Stimulated activated CD8-positive, alpha-beta memory T cell treated with anti-CD3 and anti-CD28 coated beads, Interleukin-15, amount 100 ng/mL, for 24 hours (primary cell): ENCODE measurements at places on chromosomes 7 and 10.

GRCh38 chr10:93106631-93107072, 33.0 kb downstream of the CYP26A1 start:
- DNase-seq, result no peak

GRCh38 chr7:19944363-19945120, 171.1 kb upstream of the TMEM196 start:
- no peak for DNase-seq

DNA sequence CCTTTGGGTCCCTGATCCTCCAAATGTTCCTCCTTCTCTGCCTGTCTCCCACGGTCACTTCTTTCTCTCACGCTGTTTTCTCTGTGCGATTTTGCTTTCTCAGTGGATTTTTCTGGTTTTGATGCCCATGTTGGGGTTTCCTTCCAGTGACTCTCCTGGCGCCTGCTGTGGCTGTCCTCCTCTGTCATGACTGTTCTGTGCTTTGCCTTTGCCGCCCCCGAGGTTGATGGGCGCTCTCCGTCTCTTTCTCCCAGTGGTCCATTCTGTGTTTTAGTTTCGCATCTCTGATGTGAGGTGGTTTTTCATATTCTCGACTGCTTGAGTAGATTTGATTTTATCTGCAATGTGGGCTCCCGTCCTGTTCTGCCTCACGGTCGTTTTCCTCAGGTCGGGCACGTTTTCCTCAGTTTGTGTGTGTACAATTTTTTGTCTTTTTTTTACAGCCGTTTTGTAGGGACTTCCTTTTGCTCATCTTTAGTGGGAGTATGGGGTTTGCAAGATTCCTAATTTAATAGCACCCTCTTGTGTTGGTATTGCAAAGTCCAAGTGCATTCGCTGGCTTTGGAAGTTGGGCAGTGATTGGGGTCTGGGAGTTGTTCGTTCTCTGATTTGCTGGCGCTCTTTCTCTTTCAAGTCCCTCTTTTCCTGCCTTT, 100.0 kb downstream of the INPP5A start:
- DNase-seq, result no peak

DNA sequence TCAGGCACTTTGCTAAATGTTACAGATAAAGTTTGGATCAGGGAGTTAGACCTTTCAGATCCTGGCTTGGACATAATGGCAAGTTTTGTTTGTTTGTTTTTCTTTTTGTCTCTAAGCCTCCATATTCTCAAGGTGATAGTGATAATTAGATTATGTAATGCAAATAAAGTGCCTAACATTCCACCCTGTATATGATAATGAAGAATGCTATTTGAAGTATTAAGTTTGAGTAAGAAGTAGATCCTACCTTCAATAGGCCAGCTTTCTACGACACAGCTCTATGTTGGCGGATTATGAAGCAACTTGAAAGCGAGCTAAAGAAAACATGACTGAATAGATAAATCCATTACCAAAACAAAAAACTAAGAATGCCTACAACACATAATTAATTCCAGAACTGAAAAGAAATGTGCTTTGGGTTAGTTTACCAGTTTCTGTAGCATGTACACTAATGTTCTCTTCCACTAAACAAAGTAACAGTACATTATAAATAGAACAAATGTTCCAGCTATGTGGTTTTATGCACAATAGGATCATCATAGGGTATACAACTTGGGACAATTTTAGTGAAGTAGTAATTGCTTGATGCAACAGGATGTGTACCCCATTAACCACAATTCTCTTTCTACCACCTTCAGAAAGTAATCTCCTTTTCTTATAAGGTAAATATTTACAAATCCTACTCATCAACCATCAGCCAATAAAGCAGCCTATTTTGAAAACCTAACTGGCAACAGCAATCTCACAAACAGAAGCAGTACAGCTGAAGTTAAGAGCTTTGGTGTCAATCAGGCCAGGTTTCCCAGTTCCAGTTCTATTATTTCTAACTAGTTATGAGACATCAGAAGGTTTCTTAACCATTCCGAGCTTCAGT, 1.5 kb downstream of the SEM1 start:
- DNase-seq, result no peak

- no peak for DNase-seq
Observed at GRCh38 chr7:117949232-117949631, 76.0 kb upstream of the CTTNBP2 start.

DNA sequence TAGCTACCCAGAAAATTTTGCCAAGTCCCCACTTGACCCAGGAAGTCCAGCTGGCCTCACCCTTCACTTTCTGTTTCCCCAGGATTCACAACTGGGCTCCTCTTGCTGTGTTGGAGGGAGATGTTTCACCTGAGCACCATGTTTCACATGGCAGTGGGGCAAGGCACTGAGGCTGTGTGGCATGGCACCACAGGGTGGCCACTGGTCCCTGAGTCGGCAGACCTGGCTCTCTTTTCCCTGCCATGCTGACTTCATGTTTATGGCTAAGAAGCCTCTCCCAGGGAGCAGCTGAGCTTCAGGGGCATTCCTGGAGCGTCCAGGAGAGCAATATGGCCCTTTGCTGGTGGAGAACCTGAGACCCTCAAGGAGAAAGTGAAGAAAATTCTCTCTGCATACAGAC, 266.9 kb downstream of the RPS24 start:
- no peak for DNase-seq

DNA sequence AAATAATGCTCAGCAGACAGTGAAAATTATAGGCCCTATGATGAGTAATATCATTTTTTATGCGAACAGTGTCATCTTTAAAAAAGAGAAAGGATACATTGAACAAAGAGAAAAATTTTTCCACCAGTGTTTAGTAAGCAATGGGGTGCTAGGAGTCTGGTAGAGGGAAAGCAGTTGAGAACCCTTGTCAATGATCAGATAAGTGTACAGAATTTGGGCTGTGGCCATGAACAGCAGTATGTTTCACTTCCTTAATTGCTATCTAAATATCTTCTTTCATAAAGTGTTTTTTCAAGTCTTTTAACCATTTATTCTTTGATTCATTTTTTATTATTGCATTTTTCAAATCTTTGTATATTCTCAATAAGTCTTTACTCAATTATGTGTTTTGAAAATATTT, 750.7 kb upstream of the KCND2 start:
- no peak for DNase-seq

- no peak for DNase-seq
Observed at GRCh38 chr10:110045772-110046171, 38.0 kb downstream of the ADD3 start.

GRCh38 chr7:41568135-41568534, 134.8 kb downstream of the INHBA start:
- no peak for DNase-seq

- no peak for DNase-seq
Observed at GRCh38 chr7:47024991-47025390, 556.9 kb downstream of the TNS3 start.

GRCh38 chr10:44382981-44383748, 1.7 kb downstream of the CXCL12 start:
- DNase-seq, result no peak

- no peak for DNase-seq
Observed at GRCh38 chr10:61480208-61480607, 27.0 kb upstream of the TMEM26 start.

DNA sequence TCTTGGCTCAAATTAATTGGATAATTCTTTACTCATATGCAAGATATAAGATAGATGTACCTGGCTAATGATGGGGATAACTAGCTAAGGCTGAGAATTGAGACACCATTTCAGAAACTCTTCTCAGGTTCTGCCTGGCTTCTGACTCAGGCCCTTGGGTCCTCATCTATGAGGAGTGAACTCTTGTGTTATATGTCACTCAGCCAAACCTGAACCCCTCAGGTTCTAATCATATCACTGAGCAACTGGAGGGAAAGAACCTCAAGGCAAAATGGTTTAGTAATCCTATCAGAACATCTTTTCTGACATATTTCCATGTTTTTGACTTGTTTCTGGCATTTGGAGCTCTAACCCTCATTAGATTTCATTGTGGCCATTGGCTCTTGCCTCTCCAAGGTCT, 100.4 kb downstream of the CPED1 start:
- DNase-seq, result no peak

GRCh38 chr7:50805447-50806125, 22.9 kb upstream of the GRB10 start:
- no peak for DNase-seq

GRCh38 chr10:60384708-60385398, 4.8 kb downstream of the ANK3 start:
- no peak for DNase-seq

DNA sequence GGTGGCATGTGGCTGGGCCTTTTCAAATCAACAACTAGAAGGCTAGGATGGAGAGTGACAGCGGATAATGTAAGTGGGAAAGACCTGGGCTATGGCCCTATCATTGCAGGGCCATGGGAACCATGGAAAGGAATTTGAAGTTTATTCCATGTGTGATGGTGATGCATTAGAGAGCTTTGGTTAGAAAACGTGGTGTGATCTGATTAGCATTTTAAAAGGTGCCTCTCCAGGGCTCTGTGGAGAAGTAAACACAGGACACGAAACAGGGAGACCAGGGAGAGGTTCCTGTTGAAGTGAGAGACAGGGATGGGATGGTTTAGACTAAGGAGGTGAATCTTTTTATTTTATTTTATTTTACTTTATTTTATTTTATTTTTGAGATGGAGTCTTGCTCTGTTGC, 749.5 kb downstream of the GATA3 start:
- no peak for DNase-seq

DNA sequence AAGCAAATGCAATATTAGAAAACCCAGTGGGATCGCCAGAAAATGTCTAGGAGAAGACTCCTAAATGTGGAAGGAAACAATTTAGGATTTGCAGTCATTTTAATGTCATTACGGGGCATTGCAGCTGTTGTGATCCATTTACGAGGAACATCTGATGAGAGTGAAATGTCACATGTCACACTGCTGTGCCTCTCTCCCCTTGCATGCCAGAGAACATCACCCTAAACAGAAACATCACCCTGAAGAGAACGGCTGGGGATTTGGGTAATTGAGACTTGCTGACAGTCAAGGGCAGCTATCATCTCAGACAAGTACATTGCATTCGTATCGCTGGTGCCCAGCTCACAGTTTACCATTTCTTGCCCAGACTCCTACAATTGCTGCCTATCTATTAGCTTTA, 785.7 kb upstream of the POM121L12 start:
- DNase-seq, result no peak

DNA sequence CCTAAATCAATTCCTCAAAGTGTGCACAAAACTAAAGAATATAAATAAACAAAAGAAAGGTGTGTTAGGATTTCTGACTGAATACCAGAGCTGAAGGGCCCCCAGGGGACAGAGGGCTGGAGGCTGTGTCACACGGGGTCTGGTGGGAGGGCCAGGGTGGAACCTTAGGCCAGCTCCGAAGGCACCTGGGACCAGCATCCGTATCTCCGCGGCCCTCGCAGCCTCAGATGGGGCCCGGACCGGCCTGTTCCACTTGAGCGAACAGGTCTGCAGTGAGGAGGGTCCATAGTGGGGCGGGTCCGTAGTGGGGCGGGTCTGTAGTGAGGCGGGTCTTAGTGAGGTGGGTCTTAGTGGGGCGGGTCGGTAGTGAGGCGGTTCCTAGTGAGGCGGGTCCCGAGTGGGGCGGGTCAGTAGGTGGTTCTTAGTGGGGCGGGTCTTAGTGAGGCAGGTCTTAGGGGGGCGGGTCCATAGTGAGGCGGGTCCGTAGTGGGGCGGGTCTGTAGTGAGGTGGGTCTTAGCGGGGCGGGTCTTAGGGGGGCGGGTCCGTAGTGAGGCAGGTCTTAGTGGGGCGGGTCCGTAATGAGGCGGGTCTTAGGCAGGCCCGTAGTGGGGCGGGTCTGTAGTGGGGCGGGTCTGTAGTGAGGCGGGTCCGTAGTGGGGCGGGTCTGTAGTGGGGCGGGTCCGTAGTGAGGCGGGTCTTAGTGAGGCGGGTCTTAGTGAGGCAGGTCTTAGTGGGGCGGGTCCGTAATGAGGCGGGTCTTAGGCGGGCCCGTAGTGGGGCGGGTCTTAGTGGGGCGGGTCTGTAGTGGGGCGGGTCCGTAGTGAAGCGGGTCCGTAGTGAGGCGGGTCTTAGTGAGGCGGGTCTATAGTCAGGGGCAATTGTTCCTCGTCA, 15.1 kb downstream of the GPR146 start:
- DNase-seq, result no peak

DNA sequence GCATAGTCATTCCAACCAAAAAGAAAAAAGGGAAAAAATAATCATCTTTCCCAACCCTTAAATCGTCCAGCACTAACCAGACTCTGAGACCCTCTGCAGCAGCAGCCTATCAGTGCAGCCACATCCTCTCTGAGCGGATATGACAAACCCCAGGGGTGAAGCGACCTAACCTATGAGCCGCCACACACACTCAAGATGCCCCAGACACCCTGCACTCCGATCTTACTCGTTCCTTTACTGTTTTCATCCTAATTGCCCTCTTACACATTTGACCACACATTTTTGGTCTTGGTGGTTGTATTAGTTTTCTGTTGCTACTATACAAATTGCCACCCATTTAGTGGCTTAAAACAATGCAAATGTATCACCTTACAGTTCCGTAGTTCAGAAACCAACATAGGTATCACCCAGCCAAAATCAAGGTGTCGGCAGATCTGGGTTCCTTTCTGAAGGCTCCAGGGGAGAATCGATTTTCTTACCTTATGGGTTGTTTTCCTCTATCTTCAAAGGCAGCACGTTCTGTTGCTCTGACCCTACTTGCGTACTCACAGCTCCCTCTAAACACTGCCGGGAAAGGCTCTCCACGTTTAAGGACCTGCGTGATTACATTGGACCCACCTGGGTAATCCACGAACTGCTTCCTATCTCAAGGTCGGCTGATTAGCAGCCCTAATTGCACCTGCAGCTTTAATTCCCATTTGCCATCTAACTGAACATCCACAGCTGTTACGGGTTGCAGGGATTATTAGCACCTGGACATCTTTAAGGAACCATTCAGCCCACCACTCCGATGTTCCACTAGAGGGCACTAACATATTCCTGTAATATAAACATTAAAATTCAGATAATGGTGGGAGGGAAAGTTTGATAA, 37.3 kb upstream of the PRSS1 start:
- no peak for DNase-seq

GRCh38 chr7:52146871-52147634, 830.4 kb upstream of the COBL start:
- DNase-seq, result no peak
